Activated CD4-positive, alpha-beta T cell treated with anti-CD3 and anti-CD28 coated beads, Interleukin-10, Interleukin-2, amounts not matched to agents 100 ng/mL and 50 ng/mL, durations not matched to agents 16 hours and 8 hours (primary cell): ENCODE measurements at places on chromosomes 5 and 9.

- DNase-seq, result no peak
Observed at GRCh38 chr9:131748411-131748955, 8.6 kb upstream of the RAPGEF1 start.

DNA sequence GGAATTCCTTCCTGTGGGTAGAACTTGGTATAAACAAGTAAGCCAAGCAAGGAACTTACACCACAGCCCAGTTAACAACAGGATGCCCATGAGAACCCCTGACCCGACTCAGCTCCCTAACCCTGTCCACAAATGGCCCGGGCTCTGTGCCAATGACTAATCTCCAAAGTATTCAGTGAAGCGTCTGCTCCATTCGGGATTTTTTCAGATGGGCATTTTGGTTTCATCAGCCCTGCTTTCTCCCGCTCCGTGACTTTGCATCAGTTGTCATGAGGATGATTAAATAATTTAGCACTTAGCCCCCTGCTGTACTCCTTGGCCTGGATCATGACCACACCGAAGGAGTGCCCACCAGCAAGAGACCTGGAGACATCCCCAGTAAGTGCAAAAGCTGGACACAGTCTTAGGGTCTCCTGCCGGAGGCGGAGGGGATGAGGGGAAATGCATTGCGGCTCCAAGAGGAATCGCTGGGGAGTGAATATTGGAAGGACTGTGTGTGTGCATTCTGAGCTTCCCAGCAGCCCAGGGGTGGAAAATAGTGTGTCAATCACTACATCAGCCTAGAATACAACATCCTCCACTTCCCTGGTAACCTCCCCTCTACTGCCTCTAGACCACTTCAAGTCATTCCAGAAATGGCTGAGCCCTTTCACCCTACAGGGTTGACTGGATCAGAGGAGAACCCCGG lies 41.4 kb upstream of the DNAH5 start:
- DNase-seq, result no peak

GRCh38 chr9:95078511-95078910 lies 239.0 kb downstream of the FANCC start:
- DNase-seq, result no peak

DNA sequence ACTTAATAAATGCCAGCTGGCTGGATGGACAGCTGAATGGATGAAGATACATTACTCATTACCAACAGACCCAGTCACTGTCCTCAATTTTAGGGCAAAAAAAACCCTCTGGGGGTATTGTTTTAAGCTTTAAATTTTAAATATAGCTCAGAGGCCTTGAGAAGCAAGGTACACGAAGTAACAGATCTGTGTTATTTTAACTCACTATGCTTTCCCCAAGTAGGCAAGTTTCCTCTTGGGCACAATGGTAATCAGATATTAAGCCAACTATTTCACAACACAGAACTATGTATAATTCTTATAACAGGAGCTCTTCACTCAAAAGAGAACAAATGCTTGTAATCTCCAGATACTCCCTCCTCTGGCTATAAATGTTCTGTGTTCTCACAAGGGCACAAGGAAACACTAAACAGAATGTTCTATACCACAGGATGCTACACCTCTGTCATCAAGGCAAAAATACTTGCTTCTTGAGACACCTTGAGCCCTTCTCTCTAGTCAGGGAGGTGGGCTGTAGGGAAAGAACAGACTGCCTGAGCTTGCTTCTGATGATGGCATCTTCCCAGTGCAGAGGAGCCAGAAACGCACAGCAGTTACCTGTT lies 443.8 kb downstream of the SPOCK1 start:
- DNase-seq, result no peak

DNA sequence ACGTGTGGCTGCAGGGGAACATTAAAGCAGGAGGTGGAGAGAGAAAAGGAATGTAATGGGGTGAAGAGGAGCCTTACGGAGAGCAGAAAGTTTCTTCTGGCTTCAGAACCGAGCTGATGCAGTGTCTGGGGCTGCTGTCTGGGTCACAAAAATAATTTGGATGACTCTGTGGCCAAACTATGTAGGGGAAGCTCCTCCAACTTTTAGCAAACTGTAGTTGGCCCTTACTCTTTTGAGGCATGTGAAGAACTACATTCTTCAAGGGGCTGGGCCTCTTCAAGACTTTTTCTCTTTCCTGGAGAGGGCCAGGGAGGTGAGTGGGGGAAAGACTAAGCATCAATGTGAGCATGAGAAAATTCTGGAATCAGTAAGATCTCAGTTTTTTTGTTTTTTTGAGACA lies 31.9 kb upstream of the SPARC start:
- DNase-seq, result no peak

- no peak for DNase-seq
Observed at GRCh38 chr5:97422678-97423077, 239.6 kb upstream of the RIOK2 start.

GRCh38 chr9:134172198-134173126 lies 8.1 kb upstream of the RNU6ATAC start:
- DNase-seq, result no peak

- DNase-seq, result no peak
Observed at GRCh38 chr9:83936523-83936922, 15.3 kb upstream of the KIF27 start.

GRCh38 chr5:40378396-40379177 lies 301.1 kb upstream of the PTGER4 start:
- DNase-seq, result peak; percentile 81

- no peak for DNase-seq
Observed at GRCh38 chr5:138369706-138370105, 17.2 kb downstream of the KDM3B start.

DNA sequence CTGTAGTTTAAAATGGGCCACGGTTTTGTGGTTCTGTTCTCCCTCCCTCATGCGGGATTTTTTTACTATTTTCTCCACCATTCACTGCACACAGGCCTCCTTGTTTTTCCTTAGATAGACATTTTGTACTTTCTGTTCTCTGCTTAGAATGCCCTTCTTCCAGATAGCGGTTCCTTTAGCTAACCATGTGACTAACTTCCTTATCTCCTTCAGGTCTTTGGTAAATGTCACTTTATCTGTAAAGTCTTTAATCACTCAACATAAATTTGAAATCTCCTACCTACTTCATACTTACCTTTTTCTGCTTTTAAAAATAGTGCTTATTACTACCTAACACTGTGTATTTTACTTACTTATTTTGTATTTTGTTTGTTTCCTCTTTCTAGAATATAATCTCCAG lies 15.0 kb downstream of the FER start:
- DNase-seq, result no peak
